ENCODE measurements at places on chromosomes 7 and 10.

DNA sequence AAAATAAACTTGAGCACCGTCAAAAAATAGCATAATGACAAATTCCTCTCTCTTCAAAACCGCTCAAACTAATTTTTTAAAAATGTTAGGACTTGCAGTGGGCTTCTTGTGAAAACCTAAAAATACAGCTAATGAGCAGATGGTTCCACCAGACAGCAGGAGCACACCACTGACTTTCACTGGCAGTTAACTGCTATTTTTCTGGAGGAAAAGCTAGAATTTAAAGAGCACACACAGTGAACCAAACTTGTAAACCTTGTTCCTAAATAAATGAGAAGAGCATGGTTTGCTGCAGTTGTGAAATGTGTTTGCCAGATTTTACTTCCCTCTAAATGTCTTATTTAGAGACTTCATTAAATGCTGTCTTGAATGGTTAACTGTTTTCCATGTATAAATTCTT, 143.9 kb downstream of the RAPGEF5 start:
- H3K27me3 ChIP-seq: no peaks in the 10 kb centered on the region
- 0 out of 2 replicates have a peak, but pooled peaks cover 6% of the 10 kb centered on the region for H3K4me1 ChIP-seq
- H3K27ac ChIP-seq: no peak overlapping the region
- H3K4me3 ChIP-seq: no peak overlapping the region
- no peaks in the 10 kb centered on the region for H3K36me3 ChIP-seq

DNA sequence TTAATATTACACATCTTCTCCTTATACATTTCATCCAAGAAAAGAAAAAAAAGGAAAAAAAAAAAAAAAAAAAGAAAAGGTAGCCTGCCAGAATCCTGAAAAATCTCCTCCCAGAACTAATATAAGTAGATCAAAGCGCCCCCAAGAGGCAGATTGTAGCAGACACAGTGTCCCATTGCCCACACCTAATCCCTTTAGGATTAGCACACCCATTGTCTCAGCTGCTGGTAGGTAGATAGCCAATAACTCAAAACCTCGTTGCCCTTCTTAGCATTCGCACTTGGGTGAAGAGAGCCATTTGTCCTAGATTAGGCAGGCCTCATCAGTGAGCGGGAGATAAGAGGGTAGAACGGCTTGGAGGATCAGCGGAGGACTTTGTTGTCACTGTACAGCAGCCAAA, 100.2 kb upstream of the SORCS1 start:
- no peaks in the 10 kb centered on the region for H3K4me1 ChIP-seq
- H3K27ac ChIP-seq: no peak overlapping the region
- no peak for DNase-seq
- H3K27me3 ChIP-seq: no peaks in the 10 kb centered on the region
- no peak overlapping the region for H3K4me3 ChIP-seq

DNA sequence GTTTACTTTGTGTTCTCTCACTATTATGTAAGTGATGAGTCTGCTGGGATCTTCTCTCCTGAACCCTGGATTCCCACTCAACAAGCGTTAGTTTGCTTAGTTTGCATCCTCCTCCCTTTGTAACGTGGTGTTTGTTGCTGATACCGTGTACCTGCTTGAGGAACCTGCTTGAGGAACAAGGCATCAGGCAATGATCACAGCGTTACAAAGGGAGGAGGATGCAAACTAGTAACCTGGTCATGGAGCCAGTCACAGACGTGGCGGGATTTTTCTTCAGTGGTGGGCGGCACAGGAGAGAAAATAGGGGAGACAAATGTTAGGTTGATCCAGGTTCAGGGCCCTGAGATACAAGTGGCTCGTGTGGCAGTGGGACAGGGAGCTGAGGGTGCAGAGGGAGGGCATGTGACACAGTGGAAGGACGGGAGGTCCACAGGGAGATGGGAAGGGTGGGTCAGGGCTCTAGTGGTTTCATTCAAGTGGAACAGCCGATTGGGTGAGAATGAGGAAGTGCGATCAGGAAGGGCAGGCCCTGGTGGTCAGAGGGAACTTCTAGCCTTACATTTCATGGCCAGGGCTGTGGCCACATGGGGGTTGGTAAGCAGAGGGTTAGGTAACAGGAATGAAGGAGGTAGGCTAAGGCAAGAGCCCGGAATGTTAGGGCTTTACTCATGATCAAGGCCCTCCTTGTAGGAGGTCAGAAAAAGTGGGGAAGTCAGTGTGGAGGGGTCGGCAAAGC, 38.0 kb downstream of the SNX10 start:
- no peak for DNase-seq
- H3K36me3 ChIP-seq: no peaks in the 10 kb centered on the region
- H3K27me3 ChIP-seq: no peaks in the 10 kb centered on the region
- H3K27ac ChIP-seq: no peak overlapping the region
- no peaks in the 10 kb centered on the region for H3K4me1 ChIP-seq

GRCh38 chr10:118980135-118980865, 49.2 kb upstream of the NANOS1 start:
- H3K4me3 ChIP-seq: no peak overlapping the region
- H3K4me1 ChIP-seq: no peaks in the 10 kb centered on the region
- 0 out of 2 replicates have a peak, but pooled peaks cover 7% of the 10 kb centered on the region for H3K27me3 ChIP-seq
- DNase-seq: no peak
- H3K27ac ChIP-seq: no peak overlapping the region

DNA sequence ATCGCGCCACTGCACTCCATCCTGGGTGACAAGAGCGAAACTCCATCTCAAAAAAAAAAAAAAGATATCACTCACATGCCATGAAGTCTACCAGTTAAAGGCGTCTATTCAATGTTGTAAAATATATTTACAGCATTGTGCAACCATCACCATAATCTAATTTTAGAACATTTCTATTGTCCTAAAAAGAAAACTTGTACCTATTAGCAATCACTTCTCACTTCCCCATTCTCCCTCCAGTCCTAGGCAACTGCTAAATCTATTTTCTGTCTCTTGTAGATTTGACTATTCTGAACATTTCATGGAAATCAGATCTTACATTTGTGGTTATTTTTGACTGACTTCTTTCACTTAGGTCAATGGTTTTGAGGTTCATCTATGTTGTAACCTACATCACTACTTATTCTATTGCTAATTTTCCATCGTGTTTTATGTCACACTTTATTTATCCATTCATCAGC, 25.2 kb upstream of the OTUD1 start:
- H3K27me3 ChIP-seq: no peaks in the 10 kb centered on the region
- peaks cover 15% of the 10 kb centered on the region for H3K4me1 ChIP-seq
- DNase-seq: no peak
- H3K27ac ChIP-seq: no peak overlapping the region
- H3K36me3 ChIP-seq: no peaks in the 10 kb centered on the region
- H3K4me3 ChIP-seq: no peak overlapping the region
